ENCODE measurements at places on chromosomes 7 and 10.
A peak's percentile ranks its signal among the peaks of the same experiment; 100 is the strongest.

DNA sequence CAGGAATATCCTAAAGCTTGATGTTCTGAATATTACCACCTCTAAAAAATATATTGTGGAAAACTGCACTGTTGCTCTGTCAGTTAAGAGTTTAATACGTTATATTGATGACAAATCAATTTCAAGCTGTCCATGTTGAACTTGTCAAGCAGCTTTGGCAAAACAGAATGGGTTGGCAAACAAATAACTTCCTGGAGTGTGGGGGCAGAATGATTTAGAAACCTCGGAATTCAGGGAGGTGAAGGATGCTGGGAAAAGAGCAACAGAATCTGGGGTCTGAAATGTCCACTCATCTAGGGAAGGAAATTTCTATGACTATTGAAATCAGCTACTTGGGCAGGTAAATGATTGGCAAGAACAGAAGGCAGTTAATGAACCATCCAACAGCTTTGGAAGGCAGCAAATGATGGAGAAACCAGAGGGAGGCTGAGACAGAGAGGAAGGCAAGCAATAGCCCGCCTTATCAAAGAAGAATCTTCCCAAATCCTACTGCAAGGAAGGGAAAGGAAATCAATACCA lies 95.1 kb upstream of the PALS2 start:
- DNase-seq, result no peak

DNA sequence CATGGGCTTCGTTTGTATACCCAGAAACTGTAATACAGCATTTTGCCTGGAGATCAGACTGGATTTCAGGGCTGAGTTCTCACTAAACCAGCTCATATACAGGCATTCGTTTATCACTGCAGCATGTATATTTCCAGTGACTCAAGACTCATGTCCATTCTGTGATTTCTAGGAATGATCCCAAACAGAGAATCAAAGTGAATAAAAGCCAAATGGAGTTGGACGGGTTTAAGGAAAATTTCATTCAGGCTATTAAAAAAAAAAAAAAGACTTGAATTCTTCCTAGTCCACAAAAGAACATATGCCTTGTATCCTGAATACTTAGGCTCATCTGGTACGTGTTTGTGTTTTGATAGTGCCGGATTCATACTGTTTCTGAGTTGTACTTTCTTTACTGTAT lies 46.8 kb downstream of the TET1 start:
- DNase-seq, result no peak

DNA sequence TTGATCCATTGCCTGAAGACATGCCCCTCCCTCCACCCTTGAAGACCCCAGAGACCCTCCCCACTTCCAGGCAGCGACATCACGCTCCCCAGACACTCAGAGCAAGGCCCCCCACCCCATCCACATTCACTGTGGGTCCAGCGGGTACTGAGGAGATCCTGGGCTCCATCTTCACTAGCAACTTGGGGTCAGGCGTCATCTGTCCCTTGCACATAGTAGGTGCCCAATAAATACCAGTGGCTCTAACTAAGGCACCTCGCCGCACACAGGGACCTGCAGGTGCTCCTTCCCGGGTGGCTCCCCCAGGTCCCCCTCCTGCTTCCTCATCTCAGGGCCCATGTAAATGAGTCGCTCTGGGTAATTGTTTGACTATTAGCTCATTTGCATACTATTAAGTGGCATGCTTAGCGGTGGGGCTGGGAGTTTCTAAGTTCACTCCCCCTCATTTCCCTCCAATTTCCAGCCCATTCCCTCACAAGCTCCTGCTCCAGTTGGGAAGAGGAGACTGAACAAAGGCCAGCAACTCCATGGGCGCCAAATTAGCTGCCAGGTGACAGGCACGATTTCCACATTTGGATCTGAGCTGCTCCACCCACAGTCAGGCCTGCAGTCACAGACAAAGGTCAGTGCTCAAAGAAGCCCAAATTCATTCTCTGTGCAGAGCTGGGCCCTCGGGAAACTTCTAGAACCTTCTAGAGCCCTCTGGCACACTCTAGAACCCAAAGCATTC lies 29.7 kb downstream of the EBF3 start:
- DNase-seq, result no peak

DNA sequence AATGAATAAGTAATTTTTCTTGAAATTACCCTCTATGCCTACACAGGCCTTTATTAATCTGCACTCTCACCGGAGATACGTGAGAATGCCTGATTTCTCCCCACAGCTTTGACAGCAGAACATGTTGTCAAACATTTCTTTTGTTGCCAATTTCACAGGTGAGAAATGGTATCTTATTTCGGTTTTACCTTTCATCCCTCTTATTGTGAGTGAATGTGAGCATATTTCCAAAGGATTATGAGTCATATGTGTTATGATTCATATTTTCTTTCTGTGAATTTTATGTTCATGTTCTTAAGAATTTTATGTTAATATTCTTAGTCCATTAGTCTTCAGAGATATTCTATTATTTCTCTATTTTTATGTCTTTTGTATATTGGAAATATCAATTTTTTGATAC lies 965.1 kb downstream of the CCSER2 start:
- no peak for DNase-seq

GRCh38 chr7:106022193-106022821 lies 59.2 kb downstream of the CDHR3 start:
- peak; percentile 89 for DNase-seq

DNA sequence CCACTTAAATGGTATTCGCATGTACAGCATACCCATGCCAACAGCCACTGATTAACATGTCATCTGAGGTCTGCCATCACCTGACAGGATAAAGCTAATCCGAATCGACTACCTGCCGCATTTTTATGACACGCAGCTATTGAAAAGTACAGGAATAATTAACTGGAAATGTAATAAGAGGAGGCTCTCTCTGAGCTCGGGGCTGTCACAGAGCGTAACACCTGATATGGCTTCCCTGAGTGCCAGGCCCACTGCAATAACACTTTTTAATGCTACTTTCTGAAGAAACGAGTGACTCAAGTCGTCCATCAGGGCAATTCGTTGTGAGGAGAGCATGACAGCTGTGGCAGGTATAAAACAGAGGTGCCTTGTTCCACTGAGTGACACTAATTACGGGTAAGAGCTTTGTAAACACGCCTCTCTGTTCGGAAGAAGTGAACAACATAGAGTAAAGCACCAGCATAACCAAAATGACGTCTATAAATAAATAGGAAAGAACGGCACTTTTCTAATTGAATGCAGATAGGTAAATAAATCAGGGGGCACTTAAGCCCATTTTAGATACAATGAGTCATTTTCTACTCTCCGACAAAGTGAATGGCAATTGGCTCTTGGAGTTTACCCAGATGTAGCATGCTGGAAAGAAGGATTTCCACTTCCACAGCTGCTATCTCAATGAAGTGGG lies 56.5 kb upstream of the CREB5 start:
- DNase-seq, result no peak

DNA sequence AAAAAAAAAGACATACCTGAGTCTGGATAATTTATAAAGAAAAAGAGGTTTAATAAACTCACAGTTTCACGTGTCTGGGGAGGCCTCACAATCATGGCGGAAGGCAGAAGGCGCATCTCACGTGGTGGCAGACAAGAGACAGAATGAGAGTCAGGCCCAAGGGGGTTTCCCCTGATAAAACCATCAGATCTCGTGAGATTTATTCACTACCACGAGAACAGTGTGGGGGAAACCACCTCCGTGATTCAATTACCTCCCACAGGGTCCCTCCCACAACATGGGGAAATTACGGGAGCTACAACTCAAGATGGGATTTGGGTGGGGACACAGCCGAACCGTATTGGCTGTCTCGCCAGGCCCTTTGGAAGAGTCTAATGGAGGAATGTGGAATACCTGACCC lies 9.0 kb upstream of the MAFK start:
- no peak for DNase-seq

DNA sequence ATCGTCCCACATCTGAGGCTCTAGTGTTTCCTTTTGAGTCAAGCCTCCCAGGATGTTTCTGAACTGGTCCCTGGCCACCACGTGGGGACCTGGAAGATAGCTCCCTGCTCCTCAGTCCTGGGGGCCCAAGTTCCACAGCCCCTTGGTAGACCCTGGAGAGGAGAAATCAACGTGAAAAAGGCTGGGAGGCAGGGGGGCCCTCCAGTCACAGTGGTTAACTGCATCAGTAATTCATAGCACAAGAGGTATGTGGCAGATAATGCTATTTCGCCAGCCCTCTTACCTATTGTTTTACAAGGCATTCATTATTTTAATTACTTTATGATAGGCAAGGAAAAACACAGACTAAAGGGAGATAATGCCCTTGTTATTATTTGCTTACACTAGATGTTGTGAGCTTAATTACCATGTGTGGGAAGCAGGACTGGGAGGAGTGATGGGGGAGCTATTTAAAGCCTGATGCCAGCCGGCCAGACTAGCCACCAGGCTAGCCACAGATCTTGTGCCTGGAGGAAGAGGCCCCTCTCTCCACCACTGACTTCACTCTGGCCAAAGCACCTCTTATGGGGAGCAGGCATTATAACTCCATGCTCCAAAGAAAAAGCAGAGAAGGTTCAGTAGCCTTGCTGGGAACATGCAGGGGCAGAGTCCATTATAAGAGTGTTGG lies 230.7 kb downstream of the KCNMA1 start:
- no peak for DNase-seq

GRCh38 chr10:79072041-79072441 lies 3.3 kb downstream of the ZMIZ1 start:
- no peak for DNase-seq

DNA sequence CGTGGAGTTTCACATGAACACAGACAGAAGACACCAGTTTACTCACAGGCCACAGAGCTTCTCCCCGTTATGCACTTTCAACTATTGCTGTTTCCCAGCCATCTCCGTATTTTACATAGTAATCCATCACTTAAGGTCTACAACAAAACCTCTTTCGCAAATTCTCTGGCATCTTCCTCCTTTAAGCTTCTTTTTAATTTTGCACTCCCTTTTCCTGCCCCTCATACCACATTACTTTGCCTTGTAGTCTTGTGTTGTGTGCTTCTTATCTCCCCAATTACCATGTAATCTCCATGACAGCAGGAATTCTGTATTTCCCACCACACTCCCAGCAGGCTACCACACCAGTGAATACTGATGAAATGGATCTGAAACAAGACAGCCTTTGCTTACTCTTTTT lies 87.3 kb downstream of the ODAD2 start:
- DNase-seq, result no peak

DNA sequence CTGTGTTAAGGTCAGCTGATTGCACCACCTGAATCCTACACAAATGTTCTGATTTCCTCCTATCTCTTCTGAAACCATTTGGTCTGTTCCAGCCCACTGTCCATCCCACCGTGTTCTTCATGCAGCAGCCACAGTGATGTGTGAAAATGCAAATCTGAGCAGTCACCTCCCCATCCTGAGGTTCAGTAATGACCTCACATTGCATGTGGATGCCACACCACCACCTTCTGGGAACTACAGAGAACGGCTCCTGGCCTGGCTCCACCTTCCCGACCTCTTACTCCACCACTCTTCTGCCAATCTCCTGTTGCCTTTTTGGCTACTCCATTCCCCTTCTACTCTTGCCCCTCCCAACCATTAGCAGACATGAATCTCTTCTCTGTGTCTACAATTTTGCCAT lies 244.4 kb downstream of the TNS3 start:
- DNase-seq, result no peak

DNA sequence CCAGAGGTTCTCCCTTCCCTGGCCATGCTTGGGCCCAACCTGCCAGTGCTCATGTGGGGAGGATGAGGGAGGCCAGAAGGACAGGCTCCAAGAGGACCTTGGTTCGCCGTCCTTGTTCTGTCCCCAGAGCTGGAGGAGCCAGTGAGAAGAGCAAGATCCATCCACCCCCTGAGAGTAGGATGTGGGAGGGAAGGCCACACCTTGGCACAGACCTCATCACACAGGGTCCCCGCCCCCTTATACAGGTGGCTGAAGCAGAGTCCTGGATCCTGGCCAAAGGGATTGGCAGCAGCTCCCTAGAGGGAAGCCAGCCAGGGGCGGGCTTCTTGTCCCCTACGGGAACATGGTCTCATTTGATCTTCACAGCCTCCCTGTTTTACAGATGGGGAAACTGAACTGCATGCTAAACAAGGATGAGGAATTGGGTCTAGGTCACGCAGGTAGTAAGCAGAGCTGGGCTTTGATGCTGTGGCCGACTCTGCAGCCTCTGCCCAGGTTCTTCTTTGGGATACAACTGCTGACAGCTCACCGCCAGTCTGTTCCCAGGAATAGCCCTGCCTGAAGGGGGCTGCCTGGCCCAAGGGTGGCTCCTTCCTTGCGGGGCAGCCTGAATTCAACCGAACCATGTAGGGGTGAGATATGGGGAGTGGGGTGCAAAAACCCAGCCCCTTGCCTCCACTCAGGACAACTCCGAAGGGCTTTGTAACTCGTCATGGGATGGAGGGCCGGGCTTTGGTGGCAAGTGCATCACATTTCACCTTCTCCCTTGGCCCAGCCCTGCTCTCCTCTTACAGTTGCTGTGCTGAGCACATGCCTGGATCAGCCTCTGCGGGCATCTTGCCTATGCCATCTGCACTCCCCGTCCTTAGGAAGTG lies 62.2 kb upstream of the KDM7A start:
- no peak for DNase-seq

GRCh38 chr10:12308736-12309375 lies 40.5 kb upstream of the CAMK1D start:
- DNase-seq, result no peak

DNA sequence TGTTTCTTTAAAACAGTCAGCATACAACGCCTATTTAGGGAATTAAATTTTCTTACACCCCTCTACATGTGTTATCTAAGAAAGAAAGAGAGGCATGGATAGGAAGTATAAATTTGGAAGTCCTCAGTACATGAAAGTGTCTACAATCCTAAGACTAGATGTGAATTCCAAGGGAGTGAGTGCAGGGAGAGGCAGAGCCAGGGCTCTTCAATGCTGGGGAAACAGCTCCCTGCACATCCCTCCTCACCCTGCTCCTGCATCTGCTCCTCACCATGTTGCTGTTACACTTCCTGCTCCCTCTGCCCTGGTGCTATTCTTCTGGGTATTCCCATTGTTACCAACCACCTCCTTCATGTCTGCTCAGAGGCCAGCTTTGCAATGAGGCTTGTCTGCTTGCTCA lies 229.1 kb upstream of the AKR1E2 start:
- DNase-seq, result no peak

DNA sequence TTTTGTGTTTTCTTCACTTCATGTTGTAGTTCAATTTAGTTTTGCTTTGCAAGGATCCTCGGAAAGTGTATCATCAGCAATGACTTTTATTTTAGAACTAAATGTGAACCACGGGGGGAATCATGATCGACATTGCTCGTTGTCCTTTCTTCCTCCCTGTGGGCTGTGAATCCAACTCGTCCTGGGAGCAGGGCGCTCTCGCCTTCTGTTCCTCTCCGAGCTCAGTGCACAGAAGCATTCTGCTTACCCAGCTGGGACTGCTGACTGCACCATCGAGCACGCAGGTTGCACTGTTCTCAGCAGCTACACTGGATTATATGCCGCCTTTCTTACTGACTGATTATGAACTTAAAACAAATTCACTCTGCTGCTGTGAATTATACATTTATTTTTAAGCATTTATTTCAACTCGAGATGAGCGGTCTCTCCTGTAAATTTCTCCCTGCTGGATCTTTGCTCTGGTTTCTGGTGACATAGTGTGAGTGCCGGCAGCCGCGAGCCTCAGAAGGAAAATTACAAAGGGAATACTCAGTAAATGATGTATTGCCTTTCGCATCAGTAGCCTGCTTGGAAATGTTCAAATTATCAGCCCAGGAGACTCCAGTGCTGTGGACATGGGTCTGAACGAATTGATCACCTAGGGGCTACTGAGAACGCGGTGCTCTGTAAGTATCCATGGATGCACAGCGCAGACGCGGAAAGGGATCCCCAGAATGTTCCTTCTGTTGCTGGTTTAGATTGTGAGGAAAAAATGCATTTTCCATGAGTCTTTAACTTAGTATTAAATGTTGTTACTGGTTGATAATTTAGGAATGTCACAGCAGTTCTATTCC lies 92.6 kb downstream of the PTPRE start:
- DNase-seq, result no peak

GRCh38 chr10:13225601-13226000 lies 8.6 kb downstream of the UCMA start:
- no peak for DNase-seq
